ENCODE measurements at places on chromosomes 13 and 19. TPM values are rescaled to one million over a fixed set of nuclear protein-coding genes. Genes with fewer than 3 reads are reported as not detected.

Gene GTF3A
- total RNA-seq, result 100 TPM

Gene NANOS3
- total RNA-seq, result 3.3 TPM

Gene SLC6A16
- 0.81 TPM for total RNA-seq

Gene FGF9
- total RNA-seq, result not detected

Gene FOSB
- 11.1 TPM for total RNA-seq

Gene PSG6
- total RNA-seq, result not detected

Gene IL27RA
- 9.7 TPM for total RNA-seq

Gene CCDC169
- total RNA-seq, result 0.28 TPM

Gene KHSRP
- total RNA-seq, result 194 TPM

Gene LRRC8E
- total RNA-seq, result 5.1 TPM

Gene FREM2
- total RNA-seq, result not detected

Gene CALR3
- not detected for total RNA-seq

Gene INAFM1
- total RNA-seq, result 4.3 TPM

Gene ARGLU1
- 33.6 TPM for total RNA-seq

Gene CXCL17
- not detected for total RNA-seq

Gene ZNF738
- 0.42 TPM for total RNA-seq

Gene FSTL3
- total RNA-seq, result 224 TPM

Gene CERS1
- total RNA-seq, result 5.5 TPM

Gene ZNF799
- 1.7 TPM for total RNA-seq

Gene CILP2
- 0.18 TPM for total RNA-seq

Gene MLLT1
- 19.2 TPM for total RNA-seq

Gene TPTE2
- not detected for total RNA-seq

Gene DMPK
- total RNA-seq, result 49.2 TPM

Gene LIN37
- total RNA-seq, result 21.4 TPM

Gene SIGLEC10
- 0.08 TPM for total RNA-seq

Gene ZNF850
- 1.0 TPM for total RNA-seq

Gene C19orf81
- total RNA-seq, result 4.3 TPM

Gene RASIP1
- 0.54 TPM for total RNA-seq

Gene CD79A
- total RNA-seq, result 0.91 TPM

Gene CRX
- not detected for total RNA-seq

Gene TMC4
- total RNA-seq, result 1.7 TPM

Gene ELSPBP1
- total RNA-seq, result not detected

Gene IGFL3
- total RNA-seq, result 0.25 TPM

Gene MIR17HG
- 1.7 TPM for total RNA-seq

Gene PSG5
- 0.63 TPM for total RNA-seq

Gene POGLUT2
- 6.2 TPM for total RNA-seq

Gene JAK3
- 0.19 TPM for total RNA-seq

Gene KIR2DL1
- total RNA-seq, result not detected

Gene B3GNT8
- 0.37 TPM for total RNA-seq

Gene BEST2
- total RNA-seq, result 0.22 TPM

Gene COMP
- total RNA-seq, result 0.16 TPM
